ENCODE measurements at places on chromosomes 16 and 17. TPM values are rescaled to one million over a fixed set of nuclear protein-coding genes. Genes with fewer than 3 reads are reported as not detected.

The TSNAXIP1 gene
- not detected for total RNA-seq

DNA sequence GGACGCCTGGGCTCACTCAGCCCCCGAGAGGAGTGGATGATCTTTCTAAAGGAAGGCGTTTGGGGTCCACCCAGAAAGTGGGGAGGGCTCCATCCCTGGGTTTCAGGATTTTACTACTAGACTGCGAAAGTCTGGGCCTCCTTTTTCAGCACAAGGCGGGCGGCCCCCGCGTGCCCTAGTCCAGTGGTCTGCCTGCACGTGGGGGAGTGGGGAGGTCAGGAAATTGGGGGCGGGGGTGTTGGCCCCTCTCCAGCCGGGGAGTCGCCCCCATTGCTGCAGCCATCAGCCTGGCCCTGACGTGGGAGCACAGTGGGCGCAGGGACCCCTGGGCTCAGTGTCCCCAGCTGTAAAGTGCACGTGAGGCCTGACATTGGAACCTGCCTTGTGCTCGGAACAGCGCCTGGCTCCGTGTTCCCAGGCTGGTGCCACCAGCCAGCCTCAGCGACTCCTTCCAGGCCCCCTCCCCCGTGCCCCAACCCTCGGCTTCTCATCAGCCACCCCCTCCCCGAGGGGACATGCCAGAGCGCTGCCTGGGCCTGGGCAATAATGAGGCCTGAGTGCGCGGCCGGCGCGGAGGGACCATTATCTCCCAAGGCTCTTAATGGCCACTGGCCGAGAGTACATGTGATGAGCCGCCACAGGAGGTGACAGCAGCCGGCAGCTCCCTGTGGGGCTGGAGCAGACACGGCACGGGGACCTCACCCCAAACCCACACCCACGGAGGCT lies 2.4 kb upstream of the C1QTNF8 start:
- H3K36me3 ChIP-seq, result no peaks in the 10 kb centered on the region
- no peaks in the 10 kb centered on the region for H3K4me1 ChIP-seq
- no peak overlapping the region for H3K27ac ChIP-seq
- DNase-seq, result no peak
- no peak overlapping the region for H3K4me3 ChIP-seq
- H3K27me3 ChIP-seq, result peaks cover 57% of the 10 kb centered on the region

The ABCA6 gene
- total RNA-seq, result 0.02 TPM

The ABCA8 gene
- 8.5 TPM for total RNA-seq

GRCh38 chr17:76968707-76969597 lies 100.7 kb downstream of the MGAT5B start:
- H3K4me1 ChIP-seq, result peaks cover 9% of the 10 kb centered on the region
- no peak overlapping the region for H3K27ac ChIP-seq
- H3K4me3 ChIP-seq, result no peak overlapping the region
- no peak for DNase-seq

- no peaks in the 10 kb centered on the region for H3K36me3 ChIP-seq
- peaks cover 33% of the 10 kb centered on the region for H3K4me1 ChIP-seq
- H3K27ac ChIP-seq, result no peak overlapping the region
- no peak for DNase-seq
Measured at GRCh38 chr17:40480501-40481003, 20.9 kb downstream of the TNS4 start.

- H3K36me3 ChIP-seq, result peaks cover 66% of the 10 kb centered on the region
- peak overlapping the region; percentile 2 for H3K27ac ChIP-seq
- H3K4me3 ChIP-seq, result no peak overlapping the region
- no peaks in the 10 kb centered on the region for H3K27me3 ChIP-seq
Measured at GRCh38 chr16:23957287-23957686, 121.5 kb downstream of the PRKCB start.

The COQ7 gene
- total RNA-seq, result 23.4 TPM

The NETO2 gene
- total RNA-seq, result 19.0 TPM

- DNase-seq, result no peak
- H3K36me3 ChIP-seq, result no peaks in the 10 kb centered on the region
- H3K4me1 ChIP-seq, result peaks cover 13% of the 10 kb centered on the region
- no peak overlapping the region for H3K27ac ChIP-seq
- H3K4me3 ChIP-seq, result no peak overlapping the region
Measured at GRCh38 chr17:82316651-82317393, 586 bp downstream of the CD7 start.

- H3K4me1 ChIP-seq, result no peaks in the 10 kb centered on the region
- H3K27ac ChIP-seq, result no peak overlapping the region
- no peak overlapping the region for H3K4me3 ChIP-seq
- no peaks in the 10 kb centered on the region for H3K36me3 ChIP-seq
Measured at GRCh38 chr17:71081666-71082065, 912.3 kb downstream of the KCNJ2 start.

DNA sequence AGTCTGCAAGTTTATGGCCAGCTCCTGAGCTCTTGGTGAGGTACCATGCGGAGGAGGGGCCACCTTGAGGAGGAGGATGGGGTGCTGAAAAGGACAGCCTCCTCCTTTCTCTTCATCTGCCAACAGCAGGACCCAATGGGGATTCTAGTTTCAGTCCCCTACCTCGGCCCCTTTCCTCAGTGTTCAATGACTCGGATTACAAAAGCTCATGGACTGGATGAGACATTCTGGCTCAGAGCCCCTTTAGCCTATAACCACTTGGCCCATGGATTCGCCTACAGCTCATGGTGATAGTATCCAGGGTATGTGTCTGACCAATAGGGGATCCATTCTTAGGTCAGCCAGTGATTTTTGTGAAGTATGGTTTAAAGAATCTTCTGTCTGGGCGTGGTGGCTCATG lies 8.5 kb upstream of the PIK3R6 start:
- H3K27ac ChIP-seq, result no peak overlapping the region
- DNase-seq, result no peak
- H3K4me1 ChIP-seq, result no peaks in the 10 kb centered on the region
- H3K36me3 ChIP-seq, result no peaks in the 10 kb centered on the region

DNA sequence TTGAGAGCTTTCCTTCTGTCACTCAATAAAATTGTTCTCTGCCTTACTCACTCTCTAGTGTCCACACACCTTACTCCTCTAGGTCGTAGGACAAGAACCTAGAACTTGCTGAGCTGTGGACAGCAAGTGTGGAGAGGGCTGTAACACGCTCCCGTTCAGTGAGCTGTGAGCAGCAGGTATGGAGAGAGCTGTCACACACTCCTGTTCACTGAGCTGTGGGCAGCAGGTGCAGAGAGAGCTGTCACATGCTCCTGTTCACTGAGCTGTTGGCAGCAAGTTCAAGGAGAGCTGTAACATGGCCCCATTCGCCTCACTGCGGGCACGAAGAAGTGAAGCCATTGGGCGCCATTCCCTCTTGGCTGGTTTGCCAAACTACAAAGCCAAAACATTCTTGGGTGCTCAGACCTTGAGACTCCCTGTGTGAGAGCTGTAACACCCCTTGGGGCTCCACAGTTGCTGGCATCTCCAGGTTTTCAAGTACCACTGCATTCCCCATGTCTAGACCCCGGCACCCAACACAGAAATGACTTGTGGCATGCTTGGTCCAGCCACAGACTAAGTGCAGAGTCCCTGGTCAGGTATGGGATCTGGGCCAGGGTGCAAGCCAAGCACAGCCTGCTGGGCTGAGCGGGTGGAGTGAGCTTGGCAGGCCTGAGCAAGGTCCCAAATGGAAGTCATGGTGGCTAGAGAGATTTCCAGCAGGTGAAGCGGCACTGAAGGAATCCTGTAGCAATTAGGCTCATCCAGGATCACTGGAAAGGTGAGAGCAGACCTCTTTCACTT lies 608.0 kb upstream of the CDH8 start:
- H3K27me3 ChIP-seq, result no peaks in the 10 kb centered on the region
- DNase-seq, result no peak
- H3K36me3 ChIP-seq, result no peaks in the 10 kb centered on the region
- H3K4me1 ChIP-seq, result no peaks in the 10 kb centered on the region
- H3K4me3 ChIP-seq, result no peak overlapping the region

The TP53TG3D gene
- 2.5 TPM for total RNA-seq

DNA sequence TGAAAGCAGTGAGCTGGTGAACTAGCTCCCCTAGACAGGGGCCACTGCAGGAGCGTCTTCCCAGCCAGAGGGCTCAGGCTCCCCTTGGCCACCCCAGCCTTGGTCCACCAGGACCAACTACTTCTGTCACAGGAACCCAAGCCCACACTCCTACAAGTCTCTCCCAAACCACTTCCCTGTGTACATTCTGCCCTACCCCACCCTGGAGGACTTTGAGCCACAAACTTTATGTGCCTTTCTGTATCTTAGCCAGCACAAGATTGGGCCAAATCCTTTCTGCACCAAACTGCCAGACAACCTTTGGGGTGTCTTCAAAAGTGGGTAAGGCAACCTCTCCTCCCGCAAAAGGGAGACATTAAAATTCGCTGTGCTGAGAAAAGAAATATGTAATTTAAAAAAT lies 31.6 kb downstream of the EFCAB5 start:
- no peak overlapping the region for H3K27ac ChIP-seq
- peaks cover 4% of the 10 kb centered on the region for H3K4me1 ChIP-seq
- no peak overlapping the region for H3K4me3 ChIP-seq
- H3K27me3 ChIP-seq, result 0 out of 3 replicates have a peak, but pooled peaks cover 2% of the 10 kb centered on the region

The CCT6B gene
- 0.51 TPM for total RNA-seq

DNA sequence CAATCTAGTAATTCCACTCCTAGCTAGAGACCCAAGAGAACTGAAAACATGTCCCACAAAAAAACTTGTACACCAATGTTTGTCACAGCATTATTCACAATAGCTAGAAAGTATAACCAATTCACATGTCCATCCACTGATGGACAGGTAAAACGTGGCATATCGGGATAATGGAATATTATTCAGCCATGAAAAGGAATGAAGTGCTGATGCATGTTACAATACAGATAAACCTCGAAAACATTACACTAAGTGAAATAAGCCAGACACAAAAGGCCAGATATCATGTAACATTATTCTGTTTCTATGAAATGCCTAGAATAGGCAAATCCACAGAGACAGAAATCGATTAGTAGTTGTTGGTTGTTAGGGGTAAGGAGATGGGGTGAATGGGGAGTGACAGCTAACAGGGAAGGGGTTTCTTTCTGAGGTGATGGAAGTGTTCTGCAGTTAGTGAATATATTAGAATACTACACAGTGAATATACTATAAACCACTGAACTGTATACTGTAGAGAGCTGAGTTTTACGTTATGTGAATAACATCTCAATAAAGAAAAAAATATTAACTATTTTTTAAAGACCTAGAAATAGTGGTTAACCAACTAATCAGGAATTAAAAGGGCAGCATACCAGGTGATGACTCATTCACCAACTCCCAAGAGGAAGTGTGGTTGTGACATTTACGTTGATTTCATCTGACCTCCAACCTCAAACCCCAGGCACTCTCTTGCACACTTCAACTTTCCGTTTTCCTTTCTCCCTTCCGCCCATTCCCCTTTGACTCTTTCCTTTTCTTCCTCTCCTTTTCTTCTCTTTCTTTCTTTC lies 48.6 kb downstream of the GAS7 start:
- no peaks in the 10 kb centered on the region for H3K36me3 ChIP-seq
- H3K27me3 ChIP-seq, result no peaks in the 10 kb centered on the region

DNA sequence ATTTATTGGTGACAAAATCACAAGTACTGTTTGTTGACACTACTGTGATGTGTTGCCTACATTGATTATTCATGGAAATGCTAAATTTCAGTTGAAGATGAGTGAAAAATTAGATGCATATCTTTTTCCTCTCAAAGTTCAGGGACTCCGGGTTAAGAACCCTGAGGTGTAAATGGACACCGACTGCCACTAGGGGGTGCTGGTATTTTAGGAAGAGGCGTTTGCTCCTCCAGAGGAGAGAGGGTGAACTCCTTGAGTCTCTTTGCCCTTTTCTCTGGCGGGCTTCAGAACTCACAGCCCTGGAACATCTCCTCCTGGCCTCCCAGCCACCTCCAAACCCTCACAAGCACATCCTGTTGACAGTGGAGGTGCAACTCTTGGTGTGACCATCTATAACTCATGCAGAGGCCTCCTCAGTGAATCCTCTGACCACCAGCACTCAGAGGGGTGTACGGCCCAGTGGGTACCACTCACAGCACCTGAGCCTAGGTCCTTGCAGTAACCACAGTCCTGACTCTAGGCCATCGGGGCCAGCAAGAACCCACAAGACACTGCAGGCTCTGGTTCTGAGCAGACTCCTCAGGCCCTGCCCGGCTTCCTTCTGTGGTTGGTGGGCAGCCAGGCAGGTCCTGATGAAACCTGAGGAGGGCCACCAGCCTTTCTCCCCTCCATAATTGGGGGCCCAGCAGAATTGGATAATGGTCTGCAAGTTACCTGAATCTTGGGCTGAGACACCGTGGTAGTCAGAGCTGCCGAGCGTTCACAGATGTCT lies 26.2 kb upstream of the PIK3R5 start:
- H3K4me3 ChIP-seq, result no peak overlapping the region
- no peaks in the 10 kb centered on the region for H3K36me3 ChIP-seq
- H3K27me3 ChIP-seq, result no peaks in the 10 kb centered on the region
- no peak overlapping the region for H3K27ac ChIP-seq

- peaks cover 16% of the 10 kb centered on the region for H3K4me1 ChIP-seq
- no peaks in the 10 kb centered on the region for H3K36me3 ChIP-seq
- no peak for DNase-seq
- peaks cover 60% of the 10 kb centered on the region for H3K27me3 ChIP-seq
Measured at GRCh38 chr17:43956222-43956621, 2.5 kb upstream of the PYY start.

- H3K27ac ChIP-seq, result no peak overlapping the region
- H3K4me3 ChIP-seq, result no peak overlapping the region
- DNase-seq, result no peak
- no peaks in the 10 kb centered on the region for H3K36me3 ChIP-seq
- peaks cover 9% of the 10 kb centered on the region for H3K27me3 ChIP-seq
Measured at GRCh38 chr17:67316781-67317180, 49.6 kb downstream of the PSMD12 start.

DNA sequence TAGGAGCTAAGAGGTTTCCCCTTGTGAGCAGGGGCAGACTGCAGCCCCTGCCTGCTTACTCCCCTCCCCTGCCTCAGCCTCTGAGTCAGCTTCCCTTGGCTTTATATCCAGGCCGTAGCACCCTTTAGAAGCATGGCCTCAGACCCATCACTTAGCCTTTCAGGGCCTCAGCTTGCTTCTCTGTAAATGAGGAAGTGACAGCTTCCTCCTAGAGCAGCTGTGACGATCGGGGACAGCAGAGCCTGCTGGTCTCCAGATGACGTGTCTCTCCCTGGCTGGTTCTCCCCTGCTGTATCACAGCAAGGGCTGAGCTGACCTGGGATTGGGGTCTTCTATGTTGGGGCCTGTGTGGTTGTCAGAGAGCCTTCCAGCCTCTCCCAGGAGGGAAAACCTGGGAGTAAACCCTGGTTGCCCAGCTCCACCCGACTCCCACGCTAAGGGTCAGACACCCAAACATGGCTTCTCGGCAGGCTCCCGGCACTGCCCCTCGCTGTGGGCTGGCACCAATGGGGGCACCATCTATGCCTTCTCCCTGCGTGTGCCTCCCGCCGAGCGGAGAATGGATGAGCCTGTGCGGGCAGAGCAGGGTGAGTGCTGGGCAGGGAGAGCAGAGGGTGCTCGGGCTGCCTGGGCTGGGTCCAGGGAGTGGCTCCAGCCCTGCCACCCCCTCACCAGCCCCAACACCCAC lies 16.3 kb upstream of the MYO15B start:
- H3K4me3 ChIP-seq, result no peak overlapping the region
- H3K36me3 ChIP-seq, result no peaks in the 10 kb centered on the region

The DHRS7C gene
- total RNA-seq, result not detected

The DRC7 gene
- total RNA-seq, result 0.22 TPM
